ENCODE measurements at places on chromosomes 2 and 18.
A peak's percentile ranks its signal among the peaks of the same experiment; 100 is the strongest.

DNA sequence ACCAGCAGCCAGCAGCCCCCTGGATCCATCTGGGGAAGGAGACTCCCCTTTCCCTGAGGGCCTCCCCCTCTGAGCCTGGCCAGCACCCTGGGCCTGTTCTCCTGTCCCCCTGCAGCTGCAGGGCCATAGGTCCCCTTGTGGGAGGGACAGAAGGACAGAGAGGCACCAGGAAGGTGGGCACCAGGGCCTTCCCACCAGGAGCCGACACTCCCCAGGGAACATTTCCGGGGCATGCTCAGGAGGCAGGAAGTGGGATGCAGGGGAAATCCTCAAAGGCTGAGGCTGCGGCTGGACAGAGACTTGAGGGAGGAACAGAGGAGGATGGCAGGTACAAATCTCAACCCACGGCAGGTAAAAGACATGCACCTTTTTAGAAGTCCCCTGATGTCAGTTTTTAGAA is 14.4 kb upstream of the DNMT3A start:
- DNase-seq = no peak

GRCh38 chr2:47785986-47786385 is 3.0 kb downstream of the MSH6 start:
- no peak for DNase-seq

DNA sequence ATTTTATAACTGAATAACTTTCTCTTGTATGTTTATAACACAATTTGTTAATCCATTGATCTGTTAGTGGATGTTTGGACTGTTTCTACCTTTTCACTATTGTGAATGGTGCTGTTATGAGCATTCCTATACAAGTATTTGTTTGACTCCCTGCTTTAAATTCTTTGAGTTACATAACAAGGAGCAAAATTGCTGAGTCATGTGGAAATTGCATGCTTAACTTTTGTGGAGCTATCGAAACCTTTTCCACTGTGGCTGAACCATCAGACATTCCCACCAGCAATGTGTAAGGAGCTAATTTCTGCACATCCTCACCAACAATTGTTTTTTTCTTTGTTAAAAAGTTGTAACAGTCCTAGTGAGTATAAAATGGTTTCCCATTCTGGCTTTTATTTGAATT is 415.5 kb downstream of the CBLN2 start:
- no peak for DNase-seq

DNA sequence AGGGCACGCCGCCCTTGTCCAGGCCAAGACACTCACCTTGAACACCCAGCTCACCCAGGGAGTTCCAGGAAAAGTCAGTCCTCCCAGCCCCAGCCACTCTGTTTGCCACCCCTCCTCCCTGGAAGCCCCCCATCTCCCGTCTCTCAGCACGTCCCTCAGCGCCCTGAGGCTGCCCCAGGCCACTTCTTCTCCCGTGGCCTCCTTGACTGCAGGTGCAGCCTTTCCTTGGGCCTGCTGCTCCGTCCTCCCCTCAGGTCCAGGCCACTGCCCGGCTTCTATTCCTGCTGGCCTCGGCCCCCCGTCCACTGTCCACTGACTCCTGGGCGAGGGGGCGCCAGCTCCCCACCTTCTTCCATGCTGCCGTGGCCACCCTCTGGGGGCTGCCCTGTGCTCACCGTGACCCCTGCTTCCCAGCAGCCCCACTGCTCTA is 239.1 kb downstream of the HDAC4 start:
- DNase-seq = no peak

DNA sequence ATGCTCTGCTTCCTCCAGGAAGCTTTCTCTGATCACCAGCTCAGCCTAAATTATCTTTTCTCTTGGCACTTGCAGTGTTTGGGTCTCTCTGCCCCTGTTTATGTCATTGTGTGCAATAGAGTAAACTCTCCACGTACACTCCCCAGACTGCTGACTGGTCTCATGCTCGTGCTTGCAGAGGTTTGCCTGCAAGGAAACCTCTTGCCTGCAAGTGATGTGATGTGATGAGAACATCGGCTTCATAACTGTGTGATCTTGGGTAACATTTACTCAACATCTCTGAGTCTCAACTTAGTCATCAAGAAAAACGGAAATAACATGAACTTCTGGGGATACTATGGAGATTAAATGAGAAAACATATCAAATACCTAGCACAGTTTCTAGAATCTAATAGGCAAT is 92.3 kb downstream of the BIN1 start:
- DNase-seq = no peak

DNA sequence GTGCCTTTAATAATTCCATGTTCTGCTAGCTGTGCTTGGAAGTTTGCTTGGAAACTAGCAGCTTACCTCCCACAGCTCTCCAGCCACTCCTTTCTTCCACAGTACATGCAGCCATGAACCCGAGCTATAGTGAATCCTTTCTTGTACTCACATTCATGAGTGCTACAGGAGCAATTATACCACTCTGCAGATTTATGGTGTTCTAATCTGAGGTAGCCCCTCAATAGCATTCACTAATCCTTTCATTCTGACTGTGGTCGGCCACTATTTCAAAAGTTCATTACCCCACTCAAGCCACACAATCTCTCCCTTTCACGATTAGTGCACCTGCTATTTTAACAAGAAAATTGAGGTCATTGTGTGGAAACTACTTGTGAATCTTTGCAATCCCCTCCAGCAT is 53.2 kb downstream of the CSRNP3 start:
- DNase-seq = no peak

DNA sequence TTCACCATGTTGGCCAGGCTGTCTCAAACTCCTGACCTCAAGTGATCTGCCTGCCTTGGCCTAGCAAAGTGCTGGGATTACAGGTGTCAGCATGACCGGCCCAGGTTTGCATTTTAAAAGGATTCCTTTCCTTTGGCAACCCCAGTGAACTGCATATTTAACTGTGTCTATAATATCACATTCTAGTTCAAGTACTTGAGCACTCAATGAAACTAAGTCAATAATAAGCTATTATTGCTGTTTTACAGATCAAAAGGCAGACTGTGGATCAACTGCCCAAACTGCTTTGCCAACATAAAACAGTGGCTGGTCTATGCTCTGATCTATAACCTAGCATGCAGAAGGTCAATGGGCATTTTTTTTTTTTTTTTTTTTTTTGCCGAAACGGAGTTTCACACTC is 144.5 kb downstream of the USP34 start:
- no peak for DNase-seq

GRCh38 chr18:44246001-44246400 is 434.7 kb upstream of the SETBP1 start:
- DNase-seq = no peak

- no peak for DNase-seq
Observed at GRCh38 chr2:111629983-111630382, 254.0 kb downstream of the ANAPC1 start.

GRCh38 chr18:12345491-12346239 is 31.4 kb downstream of the AFG3L2 start:
- DNase-seq = no peak

DNA sequence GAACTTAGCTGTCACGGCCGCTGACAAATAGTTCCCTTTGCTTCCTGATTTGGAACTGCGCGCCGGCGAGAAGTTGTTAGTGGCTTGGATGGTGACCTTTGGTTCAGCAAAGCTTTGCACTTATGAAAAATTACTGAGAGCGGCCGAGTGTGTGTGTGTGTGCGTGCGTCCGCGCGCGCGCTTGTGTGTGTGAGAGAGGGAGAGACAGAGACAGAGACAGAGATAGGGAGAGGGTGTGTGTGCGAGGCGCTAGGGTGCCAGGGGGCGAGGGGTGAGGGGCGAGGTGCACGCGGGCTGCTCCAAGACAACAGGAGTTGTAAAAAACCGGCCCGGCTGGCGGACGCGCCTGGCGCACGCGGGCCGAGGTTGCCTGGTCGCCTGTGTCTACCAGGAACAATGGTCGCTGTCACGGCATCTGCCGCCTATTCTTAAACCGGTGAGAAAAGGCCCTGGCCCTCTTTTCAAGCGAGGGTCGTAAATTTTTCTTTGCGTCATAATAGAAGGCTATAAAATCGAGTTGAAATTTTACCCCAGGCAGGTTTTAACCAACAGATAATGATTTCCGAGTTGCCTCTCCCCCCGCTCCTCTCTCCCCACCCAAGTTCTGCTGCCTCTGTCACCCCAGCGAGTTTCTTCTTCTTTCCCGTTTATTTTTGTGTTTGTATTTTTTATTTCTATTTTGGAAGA is 535 bp downstream of the HOXD3 start:
- DNase-seq = no peak

DNA sequence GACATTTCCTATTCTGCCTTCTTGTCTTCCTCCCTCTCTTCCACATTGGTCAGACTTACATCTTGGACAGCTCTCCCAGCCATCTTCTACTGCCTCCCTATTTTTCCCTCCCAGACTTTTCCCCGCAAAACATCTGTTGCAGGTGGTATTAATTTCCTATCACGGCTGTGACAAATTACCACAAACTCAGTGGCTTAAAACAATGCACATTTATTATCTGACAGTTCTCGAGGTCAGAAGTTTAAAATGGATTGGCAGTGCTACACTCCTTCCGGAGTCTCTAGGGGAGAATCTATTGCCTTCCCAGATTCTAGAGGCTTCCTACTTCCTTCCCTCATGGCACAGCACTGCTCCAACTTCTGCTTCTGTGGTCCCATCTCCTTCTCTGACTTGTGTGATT is 33.3 kb downstream of the STRADB start:
- no peak for DNase-seq

DNA sequence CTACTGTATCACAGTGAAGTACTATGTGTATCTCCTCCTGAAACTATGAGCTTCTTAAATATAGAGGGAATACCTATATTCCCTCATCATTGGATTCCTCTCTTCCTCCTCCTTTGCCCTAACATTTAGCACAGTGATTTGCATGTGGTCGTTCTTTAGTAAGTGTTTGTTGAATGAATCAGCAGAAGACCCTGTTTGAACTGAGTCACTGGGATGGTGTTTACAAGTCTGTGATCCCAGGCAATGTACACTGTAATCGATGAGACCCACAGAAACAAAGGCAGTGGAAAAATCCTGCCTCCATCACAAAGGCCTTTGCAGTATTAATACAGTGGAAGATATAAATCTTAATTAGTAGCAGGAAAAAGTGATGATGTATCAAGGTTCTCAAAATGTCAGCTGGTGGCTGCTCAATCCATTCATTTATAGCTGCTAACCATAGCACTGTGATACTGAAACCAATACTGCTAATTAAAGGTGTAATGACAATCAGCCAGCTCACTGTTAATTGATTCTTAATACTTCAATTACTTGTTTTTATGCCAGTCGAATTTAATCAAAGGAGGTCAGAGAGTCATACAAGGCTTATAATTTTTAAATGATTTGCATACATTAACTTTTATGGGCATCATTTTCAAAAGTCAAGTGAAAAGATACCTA is 20.8 kb upstream of the MYO3B start:
- DNase-seq = no peak

GRCh38 chr2:109182426-109182825 is 53.4 kb downstream of the SH3RF3 start:
- no peak for DNase-seq

- no peak for DNase-seq
Observed at GRCh38 chr2:70367722-70368323, 66.0 kb upstream of the FAM136A start.

DNA sequence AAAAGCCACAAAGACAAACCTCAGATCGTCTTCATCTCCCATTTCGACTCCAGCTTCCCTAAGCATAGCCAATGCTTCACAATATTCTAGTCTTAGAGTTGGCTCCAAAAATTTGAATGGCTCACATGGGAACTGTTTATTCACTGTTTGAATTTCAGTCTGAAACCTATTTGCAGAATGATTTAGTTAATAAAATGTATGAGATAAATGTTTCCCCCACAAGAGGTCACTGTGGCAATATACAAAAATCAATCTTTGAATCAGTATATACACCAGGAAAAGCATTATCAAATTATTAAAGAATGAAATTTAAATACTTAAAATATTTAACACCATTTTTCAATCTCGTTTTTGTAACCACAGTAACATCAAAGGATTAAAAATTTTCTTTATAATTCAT is 40.0 kb upstream of the MCM6 start:
- no peak for DNase-seq

DNA sequence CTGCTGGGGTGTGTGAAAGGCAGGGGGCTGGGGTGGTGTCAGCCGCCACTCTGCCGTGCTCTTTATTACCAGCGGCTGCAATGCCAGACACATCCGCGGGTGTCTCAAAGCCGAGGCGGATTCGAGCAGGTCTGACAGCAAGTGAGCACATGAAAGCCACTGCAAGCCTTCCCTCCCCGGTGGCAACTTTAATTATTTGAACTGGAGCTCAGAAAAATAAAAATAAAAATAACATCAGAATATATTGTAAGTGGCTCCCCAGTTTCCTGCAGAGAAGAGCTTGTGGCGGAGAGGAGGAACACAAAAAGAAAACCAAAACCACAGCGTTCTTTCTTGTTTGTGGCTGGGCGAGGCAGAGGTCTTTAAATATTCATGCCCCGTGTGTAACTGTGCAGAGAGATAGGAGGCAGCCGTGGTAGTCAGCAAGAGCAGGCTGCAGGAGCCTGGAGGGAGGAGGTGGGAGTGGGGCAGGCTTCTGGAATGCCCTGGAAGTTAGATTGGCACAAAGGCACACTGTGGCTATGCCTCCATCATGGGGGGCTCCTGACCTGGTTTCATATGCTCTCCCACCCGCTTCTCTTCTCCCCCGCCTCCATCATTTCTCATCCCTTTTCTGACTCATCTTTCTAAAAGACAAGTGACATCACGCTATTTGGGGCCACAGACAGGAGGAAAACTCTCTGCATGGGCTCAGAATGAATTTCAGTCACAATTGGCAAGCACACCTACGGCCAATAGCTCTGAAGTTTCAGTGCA is 199.8 kb downstream of the CLIP4 start:
- DNase-seq = peak; percentile 55

GRCh38 chr2:148282201-148282600 is 261.3 kb downstream of the MBD5 start:
- DNase-seq = no peak

DNA sequence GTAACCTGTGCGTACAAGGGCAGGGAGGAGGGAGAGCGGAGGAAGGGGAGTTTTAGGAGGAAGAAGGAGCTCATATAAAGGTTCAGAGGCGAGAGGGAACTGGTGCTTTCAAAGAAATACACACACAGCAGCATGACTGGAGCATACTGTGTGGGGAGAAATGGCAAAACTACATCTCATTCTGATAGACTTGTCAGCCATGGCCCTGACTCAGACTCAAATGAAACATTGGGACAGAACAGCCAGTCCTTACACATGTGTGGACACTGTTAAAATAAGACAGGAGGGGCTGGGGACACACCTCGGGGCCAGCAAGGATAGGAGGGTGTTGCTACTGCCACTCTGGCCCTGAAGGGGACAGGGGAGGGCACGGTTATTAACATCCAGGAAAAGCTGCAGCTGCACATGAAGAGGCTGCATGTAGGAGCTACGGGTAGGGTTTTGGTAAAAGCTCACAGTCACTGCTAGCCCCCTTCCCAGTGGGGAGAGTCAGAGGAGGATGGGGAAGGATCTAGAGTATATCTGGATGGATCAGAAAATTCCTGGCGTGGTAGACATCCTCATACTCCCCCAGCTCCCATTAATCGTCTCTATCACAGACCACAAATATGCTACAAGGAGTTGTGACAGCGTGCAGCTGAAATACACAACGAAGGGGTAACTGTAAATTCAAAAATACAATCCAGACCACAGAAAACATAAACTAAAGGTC is 110.5 kb downstream of the GATA6 start:
- no peak for DNase-seq

- DNase-seq = no peak
Observed at GRCh38 chr18:58201268-58201667, 157.2 kb downstream of the NEDD4L start.
